ENCODE measurements at places on chromosomes 2 and 18. TPM values are rescaled to one million over a fixed set of nuclear protein-coding genes. Genes with fewer than 3 reads are reported as not detected.

DNA sequence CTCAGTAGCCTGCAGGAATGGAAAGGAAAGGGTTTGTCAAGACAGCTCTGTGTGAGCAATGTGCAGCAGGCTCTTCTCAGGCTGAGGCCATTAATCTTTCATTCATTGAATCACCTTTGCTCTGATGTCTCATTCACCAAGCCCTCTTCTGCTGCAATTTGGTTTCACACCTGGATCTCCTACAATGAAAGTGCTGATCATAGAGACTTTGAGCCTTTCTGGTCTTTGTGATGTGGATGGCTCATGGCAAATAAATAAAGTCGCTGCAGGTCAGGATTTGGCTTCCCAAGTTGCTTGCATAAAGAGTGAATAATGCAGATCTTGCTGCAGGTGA, 95.8 kb upstream of the SPRED2 start:
- DNase-seq: no peak

GRCh38 chr2:17540093-17540812, at the start of gene VSNL1:
TSS of gene VSNL1 (plus strand) at chr2:17540696. CDS start at chr2:17592075, 51,379 bp downstream.
- DNase-seq: peak; percentile 89

- no peak for DNase-seq
Observed at GRCh38 chr18:64202210-64202836, 53.4 kb upstream of the LINC00305 start.

DNA sequence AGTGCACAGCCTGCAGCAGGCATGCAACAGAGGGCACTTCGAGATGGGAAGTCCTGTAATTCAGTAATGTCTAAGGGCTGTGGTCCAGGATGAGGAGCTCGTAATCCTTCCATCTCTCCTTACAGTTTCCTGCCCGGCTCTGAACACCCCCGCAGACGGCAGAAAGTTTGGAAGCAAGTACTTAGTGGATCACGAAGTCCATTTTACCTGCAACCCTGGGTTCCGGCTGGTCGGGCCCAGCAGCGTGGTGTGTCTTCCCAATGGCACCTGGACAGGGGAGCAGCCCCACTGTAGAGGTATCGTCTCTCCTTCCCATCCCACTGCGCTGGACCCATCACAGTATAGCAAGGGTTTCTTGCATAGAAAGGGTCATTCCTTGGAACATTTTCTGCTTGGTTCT, 26.7 kb downstream of the FBLN7 start:
- no peak for DNase-seq

- no peak for DNase-seq
Observed at GRCh38 chr2:69731147-69731970, 10.6 kb upstream of the ANXA4 start.

The IL36A gene
- not detected for total RNA-seq

The FOXD4L1 gene
- 0.18 TPM for total RNA-seq
